Heart right ventricle (tissue), 16 donors: ENCODE measurements at places on chromosomes 6 and 20. TPM values are rescaled to one million over a fixed set of nuclear protein-coding genes. Genes with fewer than 3 reads are reported as not detected.

GRCh38 chr6:127435626-127436220 lies 23.5 kb downstream of the KIAA0408 start:
- no peak for DNase-seq

- DNase-seq, result no peak
Observed at GRCh38 chr6:108321253-108321747, 26.4 kb downstream of the AFG1L start.

DNA sequence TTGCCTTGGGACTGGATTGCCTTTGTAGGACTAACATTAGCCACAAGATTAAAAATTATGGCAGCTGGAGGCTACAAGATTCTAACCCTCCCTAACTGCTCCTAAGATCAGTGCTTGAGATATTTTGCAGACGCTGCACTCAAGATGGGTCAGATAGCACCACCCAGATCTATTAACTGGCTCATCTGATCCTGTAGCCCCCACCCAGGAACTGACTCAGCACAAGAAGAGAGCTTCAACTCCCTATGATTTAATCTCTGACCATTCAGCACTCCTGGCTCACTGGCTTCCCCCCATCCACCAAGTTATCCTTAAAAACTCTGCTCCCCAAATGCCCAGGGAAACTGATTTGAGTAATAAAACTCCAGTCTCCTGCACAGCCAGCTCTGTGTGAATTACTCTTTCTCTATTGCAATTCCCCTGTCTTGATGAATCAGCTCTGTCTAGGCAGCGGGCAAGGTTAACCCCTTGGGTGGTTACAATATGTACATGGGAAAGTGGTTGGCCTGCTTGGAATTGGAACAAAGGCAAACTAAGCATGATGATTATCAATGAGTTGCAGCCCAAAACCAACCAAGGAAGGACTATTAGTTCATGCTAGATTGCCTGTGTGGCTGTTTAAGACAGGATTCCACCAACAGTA lies 111.3 kb downstream of the OR2B2 start:
- no peak for DNase-seq

GRCh38 chr6:169101981-169102380 lies 151.7 kb downstream of the THBS2 start:
- DNase-seq, result no peak

GRCh38 chr20:47502271-47503239 lies 868 bp downstream of the NCOA3 start:
- DNase-seq, result peak; percentile 19

DNA sequence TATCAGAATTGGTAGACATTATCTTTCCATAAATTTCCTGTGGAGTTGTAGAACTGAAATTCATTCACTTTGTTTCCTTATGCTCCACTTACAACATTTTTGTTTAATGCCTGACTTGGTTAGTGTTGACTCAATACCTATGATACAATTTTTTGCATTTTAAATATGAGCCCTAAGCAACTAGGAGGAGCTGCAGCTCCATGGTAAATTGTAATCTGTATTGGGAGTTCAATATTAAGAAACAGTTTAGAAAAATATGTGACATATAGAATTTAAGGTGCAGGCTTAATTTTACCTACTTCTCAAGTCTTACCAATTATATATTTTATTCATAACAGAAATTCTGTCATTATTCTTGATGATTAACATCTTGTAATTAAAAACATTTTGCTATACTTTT lies 868.3 kb downstream of the EYS start:
- no peak for DNase-seq

- DNase-seq, result no peak
Observed at GRCh38 chr6:87210979-87211378, 55.6 kb downstream of the ZNF292 start.

- no peak for DNase-seq
Observed at GRCh38 chr6:143844006-143844405, 868 bp downstream of the LTV1 start.

DNA sequence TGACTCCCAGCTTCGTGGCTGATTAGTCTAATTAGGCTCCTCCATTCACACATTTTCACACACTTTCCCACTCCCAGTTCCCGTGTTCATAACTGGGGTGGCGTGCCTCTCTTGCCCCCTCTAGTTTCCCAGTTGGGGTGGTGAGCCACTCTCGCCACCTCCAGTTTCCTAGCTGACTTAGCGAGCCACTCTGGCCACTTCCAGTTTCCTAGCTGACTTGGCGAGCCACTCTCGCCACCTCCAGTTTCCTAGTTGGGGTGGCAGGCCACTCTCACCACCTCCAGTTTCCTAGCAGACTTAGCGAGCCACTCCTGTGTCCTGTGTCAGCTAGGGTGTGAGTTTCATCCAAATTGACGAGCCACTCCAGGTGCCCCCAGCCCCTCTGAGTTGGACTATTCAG lies 7.4 kb upstream of the GMPR start:
- no peak for DNase-seq

DNA sequence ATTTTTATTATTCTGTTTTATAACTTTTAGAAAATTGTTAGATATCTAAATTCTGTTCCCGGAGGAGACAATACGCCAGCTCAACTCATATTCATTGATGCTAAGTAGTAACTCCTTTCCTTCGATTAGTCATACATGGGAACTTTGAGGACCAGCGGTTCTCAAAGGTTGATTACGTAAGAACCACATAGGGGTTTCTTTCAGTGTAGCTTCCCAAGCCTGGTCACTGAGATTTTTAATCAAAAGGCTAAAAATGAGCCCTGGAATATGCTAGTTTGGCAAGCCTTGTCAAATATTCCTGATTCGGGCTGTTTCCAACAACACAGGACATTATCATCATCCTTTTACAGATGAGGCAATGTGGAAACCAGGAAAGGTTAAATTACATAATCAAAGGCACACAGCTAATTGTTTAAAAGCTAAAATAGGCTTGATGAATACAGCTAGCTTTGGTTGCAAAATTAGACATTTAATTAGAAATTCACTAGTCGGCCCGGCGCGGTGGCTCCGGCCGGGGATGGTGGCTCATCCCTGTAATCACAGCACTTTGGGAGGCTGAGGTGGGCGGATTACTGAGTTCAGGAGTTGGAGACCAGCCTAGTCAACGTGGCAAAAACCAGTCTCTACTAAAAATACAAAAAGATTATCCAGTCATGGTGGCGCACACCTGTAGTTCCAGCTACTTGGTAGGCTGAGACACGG lies 14.6 kb upstream of the MEI4 start:
- no peak for DNase-seq

- no peak for DNase-seq
Observed at GRCh38 chr6:125358898-125359297, 57.1 kb upstream of the HDDC2 start.

GRCh38 chr6:98973571-98973970 lies 25.8 kb upstream of the FBXL4 start:
- DNase-seq, result no peak

GRCh38 chr6:9360881-9361280 lies 925.5 kb upstream of the SLC35B3 start:
- no peak for DNase-seq

DNA sequence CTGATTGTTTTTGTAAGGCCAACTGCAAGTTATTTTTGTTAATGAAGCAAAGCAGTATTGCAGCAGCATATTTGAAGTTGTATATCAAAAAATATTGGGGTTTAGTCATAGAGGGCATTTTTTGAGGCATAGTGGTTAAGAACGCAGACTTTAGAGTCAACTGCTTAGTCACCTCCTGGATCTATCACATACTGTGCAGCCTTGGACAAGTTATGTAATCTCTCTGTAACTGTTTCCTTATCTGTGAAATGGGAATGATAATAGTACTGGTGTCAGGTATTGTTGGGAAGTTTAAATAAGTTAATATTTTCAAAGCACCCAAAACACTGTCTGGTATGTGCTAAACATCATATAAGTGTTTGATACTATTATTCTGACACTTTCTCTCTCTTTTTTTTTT lies 27.2 kb upstream of the EFHC1 start:
- DNase-seq, result no peak

- DNase-seq, result no peak
Observed at GRCh38 chr20:54070187-54070987, at the start of gene BCAS1. TSS of gene BCAS1 (minus strand) at chr20:54070594. CDS start at chr20:54058718, 11,876 bp downstream.

GRCh38 chr20:23744817-23745216 lies 5.9 kb downstream of the CST1 start:
- DNase-seq, result no peak

- no peak for DNase-seq
Observed at GRCh38 chr6:4567141-4567540, 209.1 kb upstream of the CDYL start.

GRCh38 chr20:3701061-3701998 lies 11.1 kb downstream of the SIGLEC1 start:
- no peak for DNase-seq

DNA sequence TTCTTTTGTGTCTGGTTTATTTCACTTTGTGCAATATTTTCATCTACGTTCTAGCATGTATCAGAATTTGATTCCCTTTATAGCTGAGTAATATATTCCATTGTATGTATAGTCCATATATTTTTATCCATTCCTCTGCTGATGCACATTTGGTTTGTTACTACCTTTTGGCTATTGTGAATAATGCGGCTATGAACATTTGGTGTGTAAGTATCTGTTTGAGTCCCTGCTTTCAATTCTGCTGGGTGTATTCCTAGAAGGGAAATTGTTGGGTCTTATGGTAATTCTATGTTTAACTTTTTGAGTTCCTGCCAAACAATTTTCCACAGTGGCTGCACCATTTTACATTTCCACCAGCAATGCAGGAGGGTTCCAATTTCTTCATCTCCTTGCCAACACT lies 52.4 kb downstream of the DNAH8 start:
- DNase-seq, result no peak

DCBLD1 gene
- 3.5 TPM for total RNA-seq

HLA-G gene
- total RNA-seq, result not detected

ECT2L gene
- 3.3 TPM for total RNA-seq

TSHZ2 gene
- 2.9 TPM for total RNA-seq

HDGFL1 gene
- total RNA-seq, result not detected

TRIM15 gene
- not detected for total RNA-seq

GABRR1 gene
- total RNA-seq, result not detected
